ENCODE measurements at places on chromosomes 1 and 21. TPM values are rescaled to one million over a fixed set of nuclear protein-coding genes. Genes with fewer than 3 reads are reported as not detected.

The ZNF593 gene
- polyA plus RNA-seq, result 43.7 TPM

- DNase-seq, result no peak
These were observed 113.9 kb upstream of the BACE2 start for GRCh38 chr21:41054018-41054578.

The DNAJC6 gene
- 2.8 TPM for polyA plus RNA-seq

The OR14K1 gene
- polyA plus RNA-seq, result not detected

GRCh38 chr1:224815647-224816046 is 113.8 kb upstream of the DNAH14 start:
- DNase-seq, result no peak

DNA sequence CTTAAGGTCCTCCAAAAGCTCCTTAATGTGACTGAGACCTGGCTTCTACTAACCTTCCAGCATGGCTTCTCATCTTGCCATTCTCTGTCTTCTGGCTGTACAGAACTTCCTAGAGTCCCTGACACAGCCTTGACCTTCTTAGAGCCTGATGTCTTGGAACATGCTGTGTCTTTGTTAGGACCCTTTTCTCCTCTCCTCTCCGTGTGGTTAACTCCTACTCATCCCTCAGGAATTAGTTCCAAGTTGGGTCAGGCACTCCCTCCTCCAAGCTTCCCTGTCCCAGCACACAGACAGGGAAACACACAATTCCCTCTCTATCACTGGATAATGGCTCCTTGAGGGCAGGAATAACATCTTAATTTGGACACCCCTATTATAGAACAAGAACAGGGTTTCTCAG is 275.4 kb upstream of the USP24 start:
- no peak for DNase-seq

GRCh38 chr21:15051644-15052458 is 12.9 kb downstream of the NRIP1 start:
- DNase-seq, result peak; percentile 26

- peak; percentile 95 for DNase-seq
These were observed at the start of gene BTG2 for GRCh38 chr1:203304919-203305808. TSS of gene BTG2 (plus strand) at chr1:203305519. CDS start at chr1:203305607, 88 bp downstream.

The CSF3R gene
- polyA plus RNA-seq, result not detected

GRCh38 chr1:175520186-175520585 is 223.2 kb downstream of the TNR start:
- no peak for DNase-seq

DNA sequence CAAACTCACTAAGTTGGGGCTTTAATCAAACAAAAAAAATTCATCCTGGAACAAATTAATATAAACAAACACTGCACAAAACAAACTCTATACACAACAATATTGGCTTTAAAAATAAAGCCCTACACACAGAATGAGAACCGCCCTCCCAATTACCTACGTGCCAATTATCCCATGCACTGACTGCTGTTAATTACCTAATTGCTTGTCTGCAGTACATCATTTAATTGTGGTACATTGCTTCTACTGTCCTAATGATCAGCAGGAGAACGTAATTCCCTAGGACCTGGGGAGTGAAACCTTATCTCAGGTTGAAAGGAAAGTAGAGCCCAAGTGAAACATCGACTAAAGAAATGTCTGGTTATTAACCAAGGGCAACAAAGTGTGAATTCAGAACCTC is 364.5 kb downstream of the KCNH1 start:
- DNase-seq, result no peak

The SPAG17 gene
- 0.13 TPM for polyA plus RNA-seq

DNA sequence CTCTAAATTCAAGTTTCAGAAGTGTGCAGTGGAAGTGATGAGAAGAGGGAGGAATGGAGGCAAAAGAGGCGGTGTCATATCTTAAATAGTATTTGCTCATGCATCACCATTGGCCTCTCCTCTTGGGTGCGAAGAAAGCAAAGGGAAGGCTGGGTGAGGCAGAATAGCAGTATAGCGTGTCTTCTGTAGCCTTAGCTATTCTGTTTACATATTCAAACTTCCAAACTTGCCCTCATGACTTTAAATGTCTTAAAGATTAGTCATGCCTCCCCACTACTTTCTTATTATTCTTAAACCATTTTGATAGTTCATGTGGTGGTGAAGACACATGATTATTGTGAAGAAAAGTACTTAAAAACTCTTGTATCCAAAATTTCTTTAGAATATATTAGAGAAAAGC is 104.6 kb upstream of the TENT5C start:
- no peak for DNase-seq

DNA sequence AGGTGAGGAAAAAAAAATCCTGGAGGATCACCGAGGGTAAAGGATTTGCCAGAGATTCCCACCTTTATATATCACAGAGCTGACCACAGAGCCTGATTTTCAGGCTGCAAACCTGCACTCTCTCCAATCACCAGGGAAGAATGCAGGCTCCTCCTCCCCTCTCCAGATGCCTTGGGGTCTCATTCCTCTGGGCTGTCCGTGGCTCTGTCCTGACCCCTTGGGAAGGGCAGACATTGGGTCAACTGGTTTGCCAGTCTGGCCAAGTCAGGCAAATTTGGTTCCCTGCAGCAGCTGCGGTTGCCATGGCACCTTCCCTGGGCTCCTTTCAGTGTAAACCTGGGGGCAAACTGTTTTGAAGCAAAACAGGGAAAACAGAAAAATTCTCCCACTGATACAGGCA is 11.6 kb upstream of the OPRD1 start:
- DNase-seq, result no peak

The OR2T1 gene
- not detected for polyA plus RNA-seq

The PALMD gene
- polyA plus RNA-seq, result 3.1 TPM

- DNase-seq, result no peak
These were observed 80.1 kb downstream of the HMGB4 start for GRCh38 chr1:33943978-33944377.

The FBXO42 gene
- 5.4 TPM for polyA plus RNA-seq

- DNase-seq, result no peak
These were observed 13.8 kb upstream of the IL22RA1 start for GRCh38 chr1:24156542-24157260.

DNA sequence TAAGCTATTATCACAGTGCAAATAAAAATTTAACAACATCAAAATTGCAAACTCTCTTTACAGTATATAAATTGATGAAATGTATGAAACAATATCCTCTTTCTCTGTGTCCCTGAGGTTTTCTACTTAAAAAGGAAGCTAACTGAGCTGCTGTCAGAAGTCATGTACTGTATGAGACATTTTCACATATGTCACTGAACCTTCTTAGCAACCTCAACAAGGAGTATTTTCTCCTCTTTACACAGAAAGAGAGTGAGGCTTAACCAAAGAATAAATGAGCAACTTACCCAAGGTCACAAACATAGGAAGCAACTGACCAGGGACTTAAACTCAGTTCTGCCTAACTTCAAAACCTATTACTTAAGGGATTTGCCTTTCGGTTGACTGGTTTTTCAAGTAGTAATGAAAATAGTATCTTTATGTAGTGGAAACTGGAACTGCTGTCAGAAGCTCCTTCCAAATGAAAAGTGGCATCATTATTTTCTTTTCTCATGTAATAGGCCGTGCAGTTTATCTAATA is 288.9 kb downstream of the LRRIQ3 start:
- DNase-seq, result no peak

- DNase-seq, result no peak
These were observed 452.7 kb downstream of the NUF2 start for GRCh38 chr1:163774401-163774945.

The SPOCD1 gene
- 5.5 TPM for polyA plus RNA-seq

The CHRM3 gene
- 0.15 TPM for polyA plus RNA-seq

- DNase-seq, result no peak
These were observed 85.6 kb downstream of the GDAP2 start for GRCh38 chr1:117843791-117844190.

The ASAP3 gene
- polyA plus RNA-seq, result 3.9 TPM

GRCh38 chr1:107683191-107683657 is 281.8 kb downstream of the VAV3 start:
- DNase-seq, result peak; percentile 90

The ALG14 gene
- 5.7 TPM for polyA plus RNA-seq

GRCh38 chr1:22342734-22343191 is 108.9 kb upstream of the ZBTB40 start:
- DNase-seq, result no peak

The HSPB7 gene
- polyA plus RNA-seq, result not detected

GRCh38 chr1:68703921-68704354 is 207.1 kb upstream of the DEPDC1 start:
- DNase-seq, result peak; percentile 0

DNA sequence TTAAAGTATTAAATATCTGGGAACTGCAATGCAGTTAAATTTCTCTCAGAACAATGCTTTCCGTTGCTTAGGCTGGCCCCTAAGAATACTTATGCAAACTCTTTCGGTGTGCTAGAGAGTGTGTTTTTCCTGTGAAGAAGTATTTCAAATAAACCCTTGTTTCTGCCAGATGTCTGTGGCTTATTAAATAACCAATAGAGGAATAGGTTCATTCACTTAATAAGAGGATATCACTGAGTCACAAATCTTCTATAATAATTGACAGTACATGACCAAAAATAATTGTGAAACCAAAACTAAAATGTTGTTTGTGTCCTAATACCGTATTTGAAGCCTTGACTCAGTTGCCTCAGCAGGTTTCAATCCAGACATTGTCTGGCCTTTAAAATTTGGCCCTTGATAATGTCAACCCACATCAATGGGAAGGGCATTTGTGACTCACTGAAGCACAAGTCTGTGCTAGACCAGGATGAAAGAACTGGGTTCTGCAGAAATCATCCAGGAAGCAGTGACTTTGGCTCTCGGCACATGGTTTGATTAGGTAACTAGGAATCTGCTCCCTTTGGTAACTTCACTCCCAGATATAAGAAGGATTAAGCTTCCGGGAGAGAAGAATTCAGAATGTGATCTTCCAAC is 104.2 kb upstream of the BARHL2 start:
- DNase-seq, result no peak

GRCh38 chr1:101733340-101733739 is 263.4 kb downstream of the OLFM3 start:
- no peak for DNase-seq

DNA sequence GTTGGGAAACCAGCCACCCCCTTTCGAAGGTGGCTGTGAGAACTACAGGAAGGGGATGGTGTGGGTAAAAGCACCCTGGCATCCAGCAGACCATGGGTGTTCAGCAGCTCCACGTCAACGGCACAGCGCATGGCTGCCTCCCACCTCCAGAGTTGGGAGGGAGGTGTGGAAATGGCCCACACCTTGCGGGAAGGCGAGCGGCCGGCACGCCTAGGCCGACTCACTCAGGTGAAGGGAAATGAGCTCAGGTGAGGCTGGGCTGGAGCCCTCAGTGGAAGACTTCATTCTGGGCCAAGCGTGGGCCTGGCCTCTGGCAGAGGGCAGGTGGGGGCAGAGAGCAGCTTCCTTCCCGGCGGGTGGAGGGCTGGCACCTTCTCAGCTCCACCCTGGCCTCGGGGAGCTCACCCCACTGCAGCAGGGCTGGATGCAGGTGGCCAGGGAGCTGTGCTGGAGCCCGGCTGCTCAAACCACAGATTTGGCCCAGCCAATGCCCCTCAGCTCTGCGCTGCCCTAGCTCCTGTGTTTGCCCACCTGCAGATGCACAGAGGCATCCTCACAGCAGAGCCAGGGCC is 24.8 kb upstream of the ALDH4A1 start:
- DNase-seq, result no peak

DNA sequence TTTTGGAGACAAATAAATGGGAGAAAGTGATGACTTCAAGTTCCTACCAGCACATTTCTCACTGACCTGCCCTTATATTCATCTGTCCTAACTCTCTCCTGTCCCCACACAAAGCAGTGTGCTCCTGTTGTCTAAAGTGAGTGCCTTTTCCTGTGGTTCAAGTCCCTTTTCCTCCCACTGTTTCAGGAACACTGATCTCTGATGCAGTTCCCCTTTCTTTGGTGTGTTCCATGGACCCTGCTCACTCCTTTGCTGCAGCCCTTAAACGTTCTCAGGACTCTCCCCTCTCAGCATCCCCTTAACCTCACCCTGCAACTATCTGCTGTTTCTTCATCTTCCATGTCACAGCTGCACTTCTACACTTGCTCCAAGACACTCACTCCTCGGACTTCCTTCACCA is 195.8 kb upstream of the ETV3 start:
- no peak for DNase-seq

- no peak for DNase-seq
These were observed 185.6 kb downstream of the TGFBR3 start for GRCh38 chr1:91700332-91700731.

The LEFTY2 gene
- not detected for polyA plus RNA-seq

The PGLYRP3 gene
- polyA plus RNA-seq, result not detected

The DENND2D gene
- polyA plus RNA-seq, result 1.7 TPM

GRCh38 chr1:181077576-181078242 is 10.8 kb upstream of the IER5 start:
- DNase-seq, result no peak

DNA sequence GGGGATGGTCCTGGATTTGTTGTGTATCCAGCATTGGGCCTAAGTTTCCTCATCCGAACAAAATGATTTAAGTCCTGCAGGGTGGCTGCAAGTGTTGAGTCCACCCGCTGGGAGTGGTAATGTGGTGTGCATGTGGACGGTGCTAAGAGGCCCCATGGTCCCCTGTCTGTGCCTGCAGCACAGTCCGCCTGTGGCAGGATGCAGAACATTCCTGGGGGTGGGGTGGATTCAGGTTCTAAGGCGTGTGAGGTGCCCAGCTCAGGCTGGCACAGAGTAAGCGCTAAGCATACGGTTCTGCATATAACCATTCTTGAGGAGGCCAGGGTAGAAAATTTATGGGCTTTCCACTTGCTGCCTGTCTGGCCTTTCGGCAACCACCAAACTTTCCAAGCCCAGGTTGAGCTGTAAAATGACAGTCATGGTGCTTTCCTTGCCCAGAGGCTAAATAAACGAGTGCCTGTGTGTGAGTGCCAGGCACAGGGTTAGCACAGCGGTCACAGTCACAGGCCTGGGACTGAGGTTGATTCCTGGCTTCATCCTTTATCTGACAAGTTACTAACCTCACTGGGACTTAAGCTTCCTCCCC is 30.7 kb downstream of the SLC2A1 start:
- DNase-seq, result no peak

The PIGR gene
- not detected for polyA plus RNA-seq

The AMY1C gene
- not detected for polyA plus RNA-seq

The CYP4Z1 gene
- not detected for polyA plus RNA-seq

GRCh38 chr1:12065872-12066271 is 2.8 kb downstream of the TNFRSF8 start:
- no peak for DNase-seq

GRCh38 chr1:220368352-220369265 is 96.4 kb upstream of the RAB3GAP2 start:
- no peak for DNase-seq

DNA sequence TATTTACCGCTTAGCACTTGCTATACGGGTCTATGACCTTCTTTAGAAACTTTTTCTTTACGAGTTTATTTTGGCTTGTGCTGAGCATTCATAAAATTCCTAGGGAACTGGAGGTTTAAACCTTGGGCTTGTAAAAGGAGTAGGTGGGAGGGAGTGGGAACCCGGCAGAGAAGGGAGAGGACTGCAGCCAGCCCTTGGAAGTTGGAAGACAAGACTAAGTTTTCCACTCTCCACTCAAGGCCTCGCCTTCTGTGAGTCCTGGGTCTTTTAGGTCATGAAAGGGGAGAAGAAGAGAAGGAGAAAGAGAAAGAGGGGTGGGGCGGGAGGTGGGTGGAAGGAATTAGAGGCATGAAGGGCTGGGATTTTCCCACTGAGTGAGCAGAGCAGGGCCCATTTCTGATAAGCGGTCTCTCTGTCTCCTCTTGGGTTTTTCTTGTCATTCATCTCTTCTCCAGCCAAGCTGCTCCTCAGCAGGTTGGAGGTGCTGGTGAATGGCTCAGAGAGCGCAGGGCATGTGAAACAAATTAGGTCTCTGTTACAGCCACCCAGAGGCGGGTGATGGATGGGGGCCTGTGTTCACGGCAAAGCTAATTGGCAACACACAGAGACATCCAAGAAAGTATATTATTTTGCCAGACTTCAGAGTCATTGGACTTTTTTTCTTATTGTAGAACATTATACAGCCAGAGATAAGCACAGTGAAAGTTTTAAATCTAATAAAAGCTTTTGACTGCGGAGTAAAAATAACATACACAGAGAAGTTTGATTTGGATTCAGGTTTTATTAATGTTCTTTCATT is 247.3 kb downstream of the FOXD2 start:
- no peak for DNase-seq

Data from A549 (cell line).